ENCODE measurements at places on chromosomes 4 and X.
A peak's percentile ranks its signal among the peaks of the same experiment; 100 is the strongest.

DNA sequence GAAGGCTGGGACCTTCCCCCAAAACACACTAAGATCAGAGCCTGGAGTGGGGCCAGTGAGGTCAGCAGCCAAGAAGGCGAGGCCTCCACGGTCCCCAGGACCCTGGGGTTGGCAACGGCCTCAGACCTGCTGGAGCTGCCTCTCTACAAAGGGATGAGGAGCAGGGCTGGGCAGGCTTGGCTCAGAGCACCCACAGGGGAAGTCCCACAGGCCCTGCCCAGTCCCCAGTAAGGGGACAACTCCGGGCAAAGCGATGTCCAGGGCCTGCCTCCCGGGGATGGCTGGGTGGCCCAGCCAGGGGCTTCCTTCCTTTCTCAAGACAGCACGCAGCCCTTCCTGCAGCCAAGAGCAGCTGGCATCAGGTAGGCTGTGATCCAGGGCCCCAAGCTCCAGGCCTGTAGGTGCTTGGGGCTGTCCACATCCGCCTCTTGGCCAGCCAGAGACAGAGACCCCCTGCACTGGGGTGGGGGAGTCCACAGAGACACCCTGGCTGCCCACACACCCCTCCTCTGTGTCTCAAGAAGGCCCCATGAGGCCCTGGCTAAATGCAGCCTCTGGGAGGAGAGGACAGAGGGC is 5.7 kb downstream of the MXD4 start:
- DNase-seq, result no peak
- H3K4me1 ChIP-seq, result peaks cover 12% of the 10 kb centered on the region
- no peak overlapping the region for H3K27ac ChIP-seq
- no peak overlapping the region for H3K4me3 ChIP-seq
- H3K27me3 ChIP-seq, result no peaks in the 10 kb centered on the region
- H3K36me3 ChIP-seq, result no peaks in the 10 kb centered on the region

DNA sequence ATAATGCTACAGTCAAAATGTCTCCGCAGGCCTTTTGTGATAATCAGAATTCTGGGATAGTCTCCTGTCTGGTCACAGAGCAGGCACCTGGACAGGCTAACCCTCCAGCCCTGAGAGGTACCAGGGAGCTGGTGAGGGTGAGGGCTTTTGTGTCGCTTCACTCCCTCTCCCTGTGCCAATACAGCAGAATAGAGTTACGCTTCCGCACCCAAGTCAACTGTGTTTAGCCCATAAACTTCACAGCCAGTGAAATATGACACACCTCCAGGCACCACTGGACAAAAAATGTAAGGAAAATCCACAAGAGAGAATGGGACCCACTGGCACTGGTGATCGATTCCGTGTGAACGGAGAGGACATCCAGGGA is 1.3 kb downstream of the GAK start:
- H3K27me3 ChIP-seq, result no peaks in the 10 kb centered on the region
- peak overlapping the region; percentile 75 for H3K4me3 ChIP-seq
- DNase-seq, result no peak
- H3K36me3 ChIP-seq, result no peaks in the 10 kb centered on the region
- peaks cover 37% of the 10 kb centered on the region for H3K4me1 ChIP-seq
- H3K27ac ChIP-seq, result 0 out of 2 replicates have a peak overlapping the region, but pooled peaks have one; percentile 2

GRCh38 chr4:20589436-20589835 is 110.8 kb upstream of the PACRGL start:
- no peaks in the 10 kb centered on the region for H3K4me1 ChIP-seq
- H3K36me3 ChIP-seq, result no peaks in the 10 kb centered on the region
- DNase-seq, result no peak
- no peaks in the 10 kb centered on the region for H3K27me3 ChIP-seq
- no peak overlapping the region for H3K4me3 ChIP-seq

GRCh38 chr4:52376132-52376704 is 282.9 kb downstream of the USP46 start:
- no peak overlapping the region for H3K4me3 ChIP-seq
- H3K4me1 ChIP-seq, result peaks cover 64% of the 10 kb centered on the region
- peak; percentile 82 for DNase-seq
- no peaks in the 10 kb centered on the region for H3K36me3 ChIP-seq

DNA sequence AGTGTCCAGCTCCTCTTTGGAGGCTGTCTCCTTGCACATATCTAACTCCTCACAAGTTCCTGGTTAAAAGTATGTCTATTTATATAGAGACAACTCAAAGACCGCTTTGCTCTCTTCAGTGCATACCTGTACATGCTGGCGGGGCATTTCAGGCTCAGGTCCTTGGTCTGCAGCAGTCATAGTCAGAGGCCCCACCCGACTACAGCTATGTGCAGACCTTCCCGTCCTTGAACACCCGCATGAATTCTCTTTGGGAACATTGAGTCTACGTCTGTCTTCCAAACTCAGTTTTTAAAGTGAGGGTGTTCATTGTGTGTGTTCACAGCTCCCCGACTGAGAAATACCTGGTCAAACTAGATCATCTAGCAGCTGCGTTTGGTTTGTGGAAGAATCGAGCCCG is 4.2 kb downstream of the BCOR start:
- H3K27me3 ChIP-seq, result 0 out of 2 replicates have a peak, but pooled peaks cover 2% of the 10 kb centered on the region
- H3K4me3 ChIP-seq, result no peak overlapping the region
- no peaks in the 10 kb centered on the region for H3K36me3 ChIP-seq
- H3K27ac ChIP-seq, result no peak overlapping the region
- peaks cover 74% of the 10 kb centered on the region for H3K4me1 ChIP-seq
- DNase-seq, result no peak

- H3K4me1 ChIP-seq, result peaks cover 4% of the 10 kb centered on the region
- H3K27ac ChIP-seq, result no peak overlapping the region
- H3K36me3 ChIP-seq, result peaks cover 8% of the 10 kb centered on the region
- DNase-seq, result peak; percentile 65
- H3K4me3 ChIP-seq, result no peak overlapping the region
- peaks cover 3% of the 10 kb centered on the region for H3K27me3 ChIP-seq
Observed at GRCh38 chr4:128249787-128250668, 37.6 kb downstream of the PGRMC2 start.

GRCh38 chr4:182307746-182308145 is 64.5 kb downstream of the TENM3 start:
- H3K27ac ChIP-seq, result no peak overlapping the region
- H3K4me3 ChIP-seq, result no peak overlapping the region
- no peaks in the 10 kb centered on the region for H3K27me3 ChIP-seq
- no peak for DNase-seq
- no peaks in the 10 kb centered on the region for H3K4me1 ChIP-seq
- H3K36me3 ChIP-seq, result no peaks in the 10 kb centered on the region

- H3K4me1 ChIP-seq, result peaks cover 57% of the 10 kb centered on the region
- H3K27me3 ChIP-seq, result no peaks in the 10 kb centered on the region
- H3K4me3 ChIP-seq, result peak overlapping the region; percentile 39
Observed at GRCh38 chr4:138115053-138115452, 127.1 kb downstream of the SLC7A11 start.

DNA sequence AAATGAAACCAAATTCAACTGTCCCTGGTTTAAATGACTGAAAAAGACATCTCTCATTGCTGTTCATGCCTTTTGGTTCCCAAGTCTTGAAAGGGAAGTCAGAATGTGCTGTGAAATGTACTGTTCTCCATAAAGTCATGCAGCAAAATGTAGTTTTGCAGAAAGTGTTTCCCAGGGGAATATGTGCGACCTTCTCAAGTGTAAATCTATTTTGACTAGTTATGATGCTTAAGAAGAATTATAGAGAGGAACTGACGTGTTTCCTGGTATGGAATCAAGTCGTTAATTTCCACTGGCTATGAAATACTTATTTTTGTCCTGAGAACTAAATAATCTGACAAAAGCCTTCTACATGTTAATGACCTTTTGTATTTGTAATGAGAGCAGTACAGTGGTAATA is 223.1 kb downstream of the CLCN4 start:
- no peak overlapping the region for H3K4me3 ChIP-seq
- H3K4me1 ChIP-seq, result no peaks in the 10 kb centered on the region
- no peaks in the 10 kb centered on the region for H3K27me3 ChIP-seq
- no peaks in the 10 kb centered on the region for H3K36me3 ChIP-seq
- H3K27ac ChIP-seq, result no peak overlapping the region

All from Karpas-422 (cell line).